ENCODE measurements at places on chromosomes 7 and 10.

- DNase-seq = no peak
Observed at GRCh38 chr10:61844116-61844822, 57.2 kb upstream of the ARID5B start.

DNA sequence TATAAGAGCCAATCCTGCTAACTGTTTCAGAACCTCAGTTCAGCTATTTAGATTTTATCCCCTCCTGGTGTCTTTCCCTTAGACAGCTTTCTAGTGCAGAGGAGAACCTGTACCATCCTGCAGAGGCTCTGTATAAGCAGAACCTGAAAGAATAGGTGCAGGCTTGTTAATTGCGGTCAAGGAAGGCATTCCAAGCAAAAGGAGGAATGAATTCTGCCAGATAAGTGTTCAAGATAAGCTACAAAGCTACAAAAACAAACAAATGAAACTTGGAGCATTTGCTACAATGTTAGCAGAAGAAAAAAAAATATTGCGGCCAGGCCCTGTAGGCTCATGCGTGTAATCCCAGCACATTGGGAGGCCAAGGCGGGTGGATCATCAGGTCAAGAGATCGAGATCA lies 32.6 kb upstream of the AGMO start:
- no peak for DNase-seq

DNA sequence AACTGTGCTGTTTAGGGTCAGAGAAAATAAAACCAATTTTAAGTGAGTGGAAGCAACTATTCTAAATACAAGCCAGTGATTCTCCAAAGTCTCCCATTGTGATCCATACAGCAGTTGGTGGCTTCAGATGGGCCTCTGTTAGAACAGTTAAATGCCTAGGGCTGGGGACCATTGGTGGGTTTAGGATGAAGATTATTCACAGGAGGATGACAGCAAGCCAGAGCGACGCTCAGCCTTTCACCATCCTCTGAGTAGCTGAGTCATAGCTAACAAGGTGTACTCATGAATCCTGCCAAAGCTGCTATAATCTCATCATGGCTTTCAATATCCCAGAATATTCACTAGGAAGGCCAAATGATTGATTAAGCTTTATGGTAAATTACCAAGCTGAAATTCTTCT lies 39.6 kb downstream of the STARD3NL start:
- DNase-seq = no peak

DNA sequence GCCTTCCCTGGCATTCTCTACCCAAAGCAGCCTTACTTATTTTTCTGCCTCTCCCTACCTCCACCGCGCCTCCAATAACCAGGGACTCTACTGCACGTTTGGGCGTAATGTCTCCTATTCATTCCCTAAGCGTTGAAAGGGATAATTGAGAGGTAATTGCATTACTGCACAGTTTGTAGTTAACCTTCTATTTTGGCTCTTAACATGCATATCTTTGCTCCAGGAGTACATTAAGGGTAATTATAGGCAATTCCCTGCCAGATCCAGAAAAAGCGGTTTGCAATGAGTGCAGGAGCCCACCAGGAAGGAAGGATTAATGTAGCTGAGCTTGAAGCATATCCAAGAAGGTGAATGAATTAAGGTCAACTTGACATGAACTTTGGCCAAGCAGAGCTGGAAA lies 558.4 kb downstream of the TYW1 start:
- no peak for DNase-seq

DNA sequence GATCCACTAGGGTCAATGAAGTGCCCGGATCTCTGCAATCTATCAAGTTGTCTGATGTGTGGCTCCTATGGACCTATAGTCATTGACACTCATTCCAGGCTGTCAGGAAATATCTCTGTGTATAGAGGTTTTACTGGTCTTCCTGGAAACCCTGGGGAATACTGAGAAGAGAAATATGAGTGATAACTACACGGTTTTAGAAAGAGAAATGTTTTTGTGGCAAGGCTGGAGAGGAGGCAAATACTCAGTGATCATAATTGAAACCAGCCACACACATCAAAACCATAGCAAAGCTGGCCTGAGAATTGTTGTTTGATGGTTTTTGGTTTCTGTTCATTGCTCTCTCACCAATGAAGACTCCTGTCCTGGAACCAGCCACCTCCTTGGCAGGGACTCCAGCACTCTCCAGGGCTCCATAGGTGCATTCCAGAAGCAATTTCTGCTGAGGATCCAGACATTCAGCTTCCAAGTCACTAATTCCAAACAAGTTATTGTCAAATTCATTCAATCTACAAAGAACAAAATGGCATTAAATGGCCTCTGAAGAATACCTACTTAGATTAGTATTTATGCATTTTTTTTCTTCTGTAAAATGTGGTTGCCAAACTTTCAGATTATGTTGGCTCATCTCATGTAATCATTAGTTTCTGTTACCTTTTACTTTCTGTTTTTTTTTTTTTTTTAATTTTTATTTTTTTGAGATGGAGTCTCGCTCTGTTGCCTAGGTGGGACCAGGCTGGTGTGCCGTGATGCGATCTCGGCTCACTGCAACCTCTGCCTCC lies 108.6 kb upstream of the ABI1 start:
- DNase-seq = no peak

GRCh38 chr10:43873717-43874116 lies 225.0 kb upstream of the ZNF32 start:
- DNase-seq = no peak

- no peak for DNase-seq
Observed at GRCh38 chr7:96224685-96225084, 97.2 kb downstream of the SLC25A13 start.

DNA sequence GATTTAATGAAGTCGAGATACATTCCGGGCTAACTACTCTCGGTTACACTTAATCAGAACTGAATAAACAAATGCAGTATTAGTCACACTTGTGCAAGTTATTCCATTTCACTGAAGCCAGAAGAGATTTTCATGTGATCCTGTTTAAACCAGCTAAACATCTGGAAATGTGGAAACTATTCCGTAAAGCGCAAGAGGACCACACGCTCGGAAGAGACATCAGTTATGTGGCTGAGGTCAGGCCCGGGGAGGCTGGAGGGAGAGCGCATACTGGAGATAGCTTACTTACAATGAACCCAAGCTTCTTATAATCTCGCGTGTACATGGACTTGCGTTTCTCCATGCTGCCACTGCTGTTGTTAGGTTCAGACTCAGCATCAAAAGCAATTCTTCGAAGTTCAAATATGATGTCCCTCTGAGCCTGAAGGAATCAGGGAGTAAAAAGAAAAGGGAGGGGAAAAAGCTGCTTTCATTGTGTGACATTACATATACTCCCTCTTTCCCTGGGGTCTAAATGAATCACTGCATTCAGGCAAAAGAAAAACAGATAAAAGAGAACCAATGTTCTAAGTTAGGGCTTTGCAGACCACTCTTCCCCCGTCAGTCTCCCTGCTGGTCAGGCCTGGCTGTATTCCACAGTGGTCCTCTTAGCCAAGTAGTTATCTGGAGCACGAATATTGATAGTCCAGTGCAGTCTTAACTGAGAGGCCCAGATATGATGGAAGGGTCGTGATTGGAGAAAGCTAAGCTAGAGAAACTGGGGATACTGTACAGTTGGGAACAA lies 237.4 kb downstream of the ELMO1 start:
- no peak for DNase-seq

DNA sequence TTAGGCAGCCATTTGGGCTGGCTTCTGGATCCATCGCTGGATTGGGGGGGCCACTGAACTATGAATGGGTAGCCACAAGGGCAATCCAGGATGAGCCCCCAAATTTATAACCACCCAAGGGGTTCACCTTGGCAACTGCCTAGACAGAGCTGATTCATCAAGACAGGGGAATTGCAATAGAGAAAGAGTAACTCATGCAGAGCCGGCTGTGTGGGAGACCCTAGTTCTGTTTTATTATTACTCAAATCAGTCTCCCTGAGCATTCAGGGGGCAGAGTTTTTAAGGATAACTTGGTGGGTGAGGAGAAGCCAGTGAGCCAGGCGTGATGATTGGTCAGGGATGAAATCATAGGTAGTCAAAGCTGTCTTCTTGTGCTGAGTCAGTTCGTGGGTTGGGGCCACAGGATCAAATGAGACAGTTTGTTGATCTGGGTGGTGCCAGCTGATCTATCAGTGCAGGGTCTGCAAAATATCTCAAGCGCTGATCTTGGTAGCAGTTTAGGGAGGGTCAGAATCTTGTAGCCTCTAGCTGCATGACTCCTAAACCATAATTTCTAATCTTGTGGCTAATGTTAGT lies 57.9 kb downstream of the DNAJB9 start:
- DNase-seq = no peak

GRCh38 chr10:48784031-48784430 lies 99.4 kb downstream of the WDFY4 start:
- DNase-seq = no peak

GRCh38 chr10:45008524-45009161 lies 7.9 kb downstream of the ZNF22 start:
- DNase-seq = peak; percentile 79

DNA sequence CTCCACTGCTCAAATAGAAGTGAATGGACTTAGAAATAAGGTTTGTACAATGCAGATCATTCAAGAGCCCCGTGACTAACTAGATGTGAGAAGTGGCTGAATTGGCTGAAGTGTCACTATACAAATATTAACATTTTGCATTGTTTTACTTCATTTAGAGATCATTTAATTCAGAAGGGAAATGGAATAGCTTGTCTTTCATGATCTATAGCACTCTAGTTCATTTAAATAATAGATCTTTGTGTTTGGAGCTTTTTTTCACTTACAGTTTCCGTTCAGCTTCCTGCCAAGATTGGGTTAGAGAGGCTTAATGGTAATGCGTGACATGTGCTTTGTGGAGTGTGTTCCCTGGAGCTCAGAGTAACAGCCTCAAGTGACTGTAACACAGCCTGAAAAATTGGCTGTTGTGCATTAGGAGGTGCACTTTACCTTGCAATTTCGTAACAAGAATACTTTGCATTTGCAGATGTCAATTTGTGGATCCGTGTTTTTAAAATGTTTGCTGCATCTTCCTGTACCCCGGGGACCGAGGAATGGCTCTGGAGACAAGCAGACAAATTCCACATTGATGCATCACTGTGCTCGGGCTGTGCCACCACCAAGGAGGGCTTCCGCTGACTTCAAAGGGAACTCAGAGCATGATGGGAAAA lies 170.3 kb downstream of the NRP1 start:
- DNase-seq = peak; percentile 75

GRCh38 chr7:94069162-94069739 lies 65.1 kb upstream of the BET1 start:
- DNase-seq = no peak

GRCh38 chr10:4568731-4569130 lies 257.3 kb upstream of the AKR1E2 start:
- DNase-seq = no peak

GRCh38 chr10:23155169-23155568 lies 36.9 kb upstream of the PTF1A start:
- no peak for DNase-seq

DNA sequence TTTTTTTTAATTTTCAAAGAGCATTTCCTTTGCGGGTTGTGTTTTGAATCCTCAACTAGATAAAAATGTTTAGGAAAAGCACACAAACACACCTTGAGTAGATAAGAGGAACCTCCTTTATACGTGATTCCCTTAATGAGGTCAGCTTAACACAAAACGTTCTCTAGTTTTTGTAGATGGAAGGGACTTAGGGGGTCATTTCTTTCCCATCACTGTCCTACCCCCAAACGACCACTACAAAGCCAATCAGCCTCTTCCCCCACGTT lies 1.2 kb downstream of the SUV39H2 start:
- no peak for DNase-seq

- DNase-seq = no peak
Observed at GRCh38 chr7:78124216-78124615, 325.6 kb downstream of the PHTF2 start.

- no peak for DNase-seq
Observed at GRCh38 chr10:124512040-124512428, 50.4 kb downstream of the LHPP start.

GRCh38 chr10:50625649-50626132 lies 1.9 kb upstream of the SGMS1 start:
- no peak for DNase-seq

GRCh38 chr10:129760416-129760815 lies 203.7 kb downstream of the EBF3 start:
- DNase-seq = no peak

DNA sequence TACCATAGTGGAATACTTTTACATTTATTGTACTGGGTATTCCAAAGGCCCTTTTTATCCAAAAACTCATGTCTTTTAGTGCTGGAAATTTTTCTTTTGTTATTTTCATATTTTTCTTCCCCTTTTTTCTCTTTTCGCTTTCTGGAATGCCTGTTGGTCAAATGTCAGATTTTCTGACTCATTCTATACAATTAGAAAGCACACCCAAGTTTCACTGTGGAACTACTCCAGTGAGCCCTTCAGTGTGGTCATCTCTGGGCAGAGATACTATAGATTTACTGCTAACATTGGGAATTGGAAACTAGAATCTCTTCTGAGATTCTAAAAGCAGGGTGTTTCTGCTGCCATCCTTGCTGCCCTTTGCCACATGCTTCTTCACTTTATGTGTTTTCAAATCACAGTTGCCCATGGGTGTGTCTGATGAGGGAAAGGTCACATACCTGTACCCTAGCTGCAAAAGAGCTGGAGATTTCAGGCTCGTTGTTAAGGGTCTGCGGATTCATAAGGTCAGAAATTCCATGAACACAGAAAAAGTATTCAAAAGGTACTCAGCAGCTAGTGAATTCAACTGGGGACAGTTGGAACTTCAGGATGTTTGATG lies 5.6 kb upstream of the WASL start:
- DNase-seq = no peak

- DNase-seq = no peak
Observed at GRCh38 chr7:94392393-94392786, 2.3 kb upstream of the COL1A2 start.

DNA sequence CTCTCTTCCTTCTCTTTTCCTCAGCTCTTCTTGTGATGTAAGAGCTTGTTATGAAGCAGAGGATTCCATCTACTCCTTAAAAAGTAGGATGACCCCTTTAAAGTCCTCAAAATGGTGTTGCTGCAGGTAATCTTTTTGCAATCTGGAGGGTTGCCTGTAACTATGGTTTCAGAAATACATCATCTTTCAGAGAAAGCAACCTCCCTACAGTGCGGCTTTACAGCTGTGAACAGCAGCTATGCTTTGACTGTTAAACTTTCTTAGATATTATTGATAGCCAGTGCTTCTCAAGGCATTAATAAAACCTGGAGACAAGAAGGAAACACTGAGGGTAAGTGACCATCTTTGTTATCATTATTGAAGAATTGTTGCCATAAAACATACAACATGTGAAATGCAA lies 86.6 kb upstream of the MDFIC start:
- DNase-seq = no peak

DNA sequence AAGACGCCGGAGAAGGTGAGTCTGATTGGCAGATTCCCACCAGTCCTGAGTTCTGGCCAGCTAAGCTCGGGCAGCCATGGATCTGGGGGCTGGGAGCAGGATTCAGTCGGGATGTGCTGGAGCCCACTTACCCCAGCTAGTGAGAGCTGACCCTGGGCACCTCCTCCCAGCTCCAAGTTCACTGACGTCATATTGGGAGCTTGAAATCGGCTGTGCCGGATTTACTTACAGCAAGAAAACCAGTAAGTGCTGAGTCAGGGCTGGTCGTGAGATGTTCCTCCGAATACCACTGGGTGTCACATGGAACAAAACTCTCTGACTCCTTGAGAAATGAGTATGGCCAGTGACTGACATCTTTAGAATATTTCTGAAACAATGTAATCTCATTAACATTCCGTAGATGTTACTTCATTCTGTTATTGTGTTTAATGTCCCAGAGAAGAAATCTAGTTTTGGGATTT lies 621.2 kb downstream of the SDK1 start:
- DNase-seq = no peak

All from NCI-H774 (cell line).